ENCODE measurements at places on chromosomes 1 and 21.

GRCh38 chr21:44838039-44838895 lies 20.4 kb upstream of the SUMO3 start:
- DNase-seq: no peak

DNA sequence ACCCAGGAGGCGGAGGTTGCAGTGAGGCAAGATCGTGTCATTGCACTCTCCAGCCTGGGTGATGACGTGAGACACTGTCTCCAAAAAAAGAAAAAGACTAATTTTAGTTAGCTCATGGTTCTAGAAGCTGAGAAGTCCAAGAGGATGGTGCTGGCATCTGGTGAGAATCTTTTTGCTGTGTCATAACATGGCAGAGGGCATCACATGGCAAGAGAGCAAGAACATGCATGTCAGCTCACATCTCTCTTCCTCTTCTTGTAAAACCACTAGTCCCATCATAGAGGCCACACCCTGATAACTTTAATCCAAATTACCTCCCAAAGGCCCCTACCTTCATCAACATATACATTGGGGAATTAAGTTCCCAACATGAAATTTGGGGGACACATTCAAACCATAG lies 13.8 kb upstream of the CNN3 start:
- no peak for DNase-seq

GRCh38 chr21:31218830-31219608 lies 125.0 kb downstream of the TIAM1 start:
- no peak for DNase-seq

GRCh38 chr1:231878737-231879136 lies 252.1 kb downstream of the DISC1 start:
- DNase-seq: no peak

DNA sequence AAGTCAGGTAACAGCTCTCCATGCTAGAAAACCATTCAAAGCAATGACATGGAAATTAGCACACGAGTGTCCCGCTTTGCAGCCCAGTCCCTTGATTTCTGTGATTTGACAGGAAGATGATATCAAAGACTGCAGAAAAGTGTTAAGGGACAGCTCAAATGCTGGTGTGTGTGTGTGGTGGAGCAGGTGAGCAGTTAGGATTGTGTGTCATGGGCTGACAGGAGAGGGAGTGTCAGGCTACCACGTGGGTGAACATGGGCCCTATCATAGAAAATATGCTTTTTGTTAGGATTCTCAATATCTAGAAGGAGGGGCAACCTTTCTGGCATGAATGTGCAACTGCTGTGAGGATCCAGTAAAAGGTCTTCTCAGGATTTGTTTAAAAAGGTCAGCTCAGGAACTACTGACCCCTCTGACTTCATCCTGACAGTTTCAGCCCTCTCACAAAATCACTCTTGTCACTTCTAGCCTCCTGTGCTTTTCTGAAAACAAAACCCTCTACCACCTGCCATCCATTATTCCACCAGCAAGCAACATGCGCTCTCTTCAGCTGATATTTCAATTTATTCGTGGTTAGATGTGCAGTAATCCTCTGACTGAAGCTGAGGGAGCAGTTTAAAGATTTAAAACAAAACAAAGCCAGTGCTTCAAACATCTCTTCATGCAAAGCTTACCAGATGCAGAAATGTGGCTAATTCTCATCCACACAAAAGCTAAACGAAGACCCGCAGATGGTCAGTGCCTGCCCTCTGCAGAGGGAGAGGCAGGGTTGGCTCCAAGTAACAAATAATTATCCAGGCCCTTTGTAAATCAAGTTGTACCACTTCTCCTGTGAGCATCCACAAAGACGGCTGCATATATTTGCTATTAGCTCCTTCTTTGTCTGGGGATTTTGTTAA lies 397.9 kb downstream of the PTBP2 start:
- no peak for DNase-seq

DNA sequence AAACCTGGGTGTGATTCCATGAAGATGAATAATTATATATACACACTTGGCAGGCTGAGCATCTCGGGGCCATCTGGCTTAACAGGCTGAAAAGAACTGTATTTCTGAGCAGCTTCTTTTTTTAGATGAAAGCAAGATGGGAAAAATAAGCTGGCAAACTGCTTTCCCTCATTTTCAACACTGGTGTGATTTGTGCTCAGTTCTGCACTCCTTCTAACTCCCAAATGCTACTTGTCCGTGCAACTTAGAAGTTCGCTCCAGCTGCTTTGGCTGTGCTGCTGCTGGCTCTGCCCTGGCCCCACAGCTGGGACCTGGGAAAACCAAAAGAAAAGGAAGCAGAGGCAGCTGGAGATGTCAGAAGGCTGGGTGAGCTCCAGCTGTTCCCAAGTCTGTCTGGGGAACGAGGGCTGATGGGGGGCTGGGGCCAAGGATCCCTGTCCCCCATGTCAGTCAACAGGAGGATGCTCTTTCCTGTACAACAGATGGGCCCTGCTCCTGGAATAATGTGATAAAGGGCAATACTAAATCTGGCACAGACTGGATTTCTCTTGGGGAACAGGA lies 44.9 kb downstream of the PAFAH2 start:
- no peak for DNase-seq

DNA sequence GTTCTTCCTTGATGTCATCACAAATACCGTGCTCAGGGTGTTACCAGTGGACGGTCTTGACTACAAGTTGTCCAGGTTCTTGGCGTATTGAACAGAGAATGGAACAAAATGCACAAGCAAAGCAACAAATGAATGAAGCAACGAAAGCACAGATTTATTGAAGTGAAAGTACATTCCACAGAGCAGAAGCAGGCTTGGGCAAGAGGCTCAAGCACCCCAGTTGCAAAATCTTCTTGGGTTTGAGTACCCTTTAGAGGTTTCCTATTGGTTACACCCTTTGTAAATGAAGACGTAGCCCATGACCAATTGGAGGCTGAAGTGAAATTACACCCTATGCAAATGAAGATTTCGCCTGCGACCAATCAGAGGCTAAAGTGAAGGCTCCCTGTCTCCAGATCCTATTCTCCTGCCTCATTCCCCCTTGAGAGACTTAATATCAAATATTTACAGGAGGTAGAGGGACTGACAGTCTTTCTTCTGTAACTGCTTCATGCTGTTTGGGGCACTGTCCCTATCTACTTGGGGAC lies 38.3 kb downstream of the YY1AP1 start:
- no peak for DNase-seq

DNA sequence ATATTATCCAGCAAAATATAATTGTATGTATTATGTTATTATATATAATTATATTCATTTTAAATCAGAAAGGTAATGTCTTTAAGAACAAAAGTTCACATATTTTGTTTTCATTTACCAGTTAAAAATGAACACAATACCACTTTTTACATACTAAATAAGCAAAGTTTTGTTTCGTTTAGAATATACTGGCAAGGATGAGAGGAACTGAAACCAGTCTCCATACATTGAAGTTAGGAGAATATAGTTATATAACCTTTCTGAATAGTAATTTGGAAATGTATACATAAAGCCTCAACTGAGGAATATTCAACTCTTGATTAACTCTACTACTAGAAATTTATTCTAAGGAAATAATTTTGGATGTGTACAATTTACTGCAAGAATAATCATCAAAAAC lies 110.5 kb downstream of the ZNF644 start:
- no peak for DNase-seq

- DNase-seq: no peak
Measured at GRCh38 chr1:207897188-207897587, 13.7 kb downstream of the CD34 start.

DNA sequence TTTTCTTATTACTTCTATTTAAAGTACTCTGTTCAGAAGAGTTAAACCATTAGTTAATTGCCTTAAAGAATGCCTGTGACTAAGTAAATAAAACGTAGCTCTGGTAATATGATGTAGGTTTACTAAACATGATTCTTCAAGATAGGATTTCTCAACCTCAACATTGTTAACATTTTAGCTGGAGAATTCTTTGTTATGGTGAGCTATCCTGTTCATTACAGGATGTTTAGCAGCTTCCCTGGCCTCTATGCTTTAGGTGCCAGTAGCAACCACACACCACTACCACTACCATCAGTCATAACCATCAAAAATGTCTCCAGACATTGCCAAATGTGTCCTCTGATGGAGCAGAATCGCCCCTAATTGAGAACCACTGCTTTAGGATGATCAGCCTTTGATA lies 10.7 kb downstream of the RPF1 start:
- no peak for DNase-seq

GRCh38 chr1:229383188-229383587 lies 40.3 kb upstream of the CCSAP start:
- no peak for DNase-seq

DNA sequence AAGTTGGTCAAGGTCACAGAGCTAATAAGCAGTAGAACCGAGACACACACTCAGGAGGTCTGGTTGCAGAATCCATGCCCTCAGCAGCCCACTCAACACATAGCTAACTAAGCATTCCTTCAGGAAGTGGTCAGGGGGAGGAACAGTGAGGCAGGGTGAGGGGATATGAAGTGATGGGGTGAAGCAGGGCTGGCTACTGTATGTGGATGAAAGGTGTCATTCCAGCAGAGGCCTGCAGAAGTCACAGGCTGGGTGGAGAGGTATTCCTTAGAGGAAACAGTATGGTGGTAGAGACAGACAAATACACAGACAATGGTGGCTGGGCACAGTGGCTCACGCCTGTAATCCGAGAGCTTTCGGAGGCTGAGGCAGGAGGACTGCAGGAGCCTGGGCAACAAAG lies 14.1 kb downstream of the TMCO4 start:
- no peak for DNase-seq

- no peak for DNase-seq
Measured at GRCh38 chr21:18269856-18270255, 25.2 kb downstream of the CHODL start.

GRCh38 chr21:42644223-42645208 lies 8.9 kb upstream of the PDE9A start:
- DNase-seq: no peak

- no peak for DNase-seq
Measured at GRCh38 chr21:43894206-43894577, 29.2 kb downstream of the AGPAT3 start.

DNA sequence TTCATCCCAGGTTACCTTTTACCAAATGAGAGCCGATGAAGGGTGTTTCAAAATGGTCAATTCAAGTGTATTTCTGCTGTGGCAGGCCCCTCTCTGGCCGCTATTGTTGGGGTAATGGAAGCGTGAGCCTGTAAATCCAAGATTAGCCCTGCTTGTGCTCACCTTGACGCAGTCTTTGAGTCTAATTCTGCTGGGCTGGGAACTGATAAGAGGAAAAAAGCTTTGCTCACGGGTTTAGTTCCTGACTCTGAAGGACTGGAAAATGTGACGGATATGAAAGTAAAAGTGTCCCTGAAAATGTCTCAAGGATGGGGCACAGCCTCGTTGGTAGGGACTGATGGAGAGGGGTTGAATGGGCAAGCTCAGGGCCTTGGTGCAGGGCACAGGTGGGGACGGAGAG lies 125.9 kb upstream of the GALNT2 start:
- no peak for DNase-seq

GRCh38 chr1:153536671-153537375 lies 1.0 kb upstream of the S100A6 start:
- DNase-seq: no peak

DNA sequence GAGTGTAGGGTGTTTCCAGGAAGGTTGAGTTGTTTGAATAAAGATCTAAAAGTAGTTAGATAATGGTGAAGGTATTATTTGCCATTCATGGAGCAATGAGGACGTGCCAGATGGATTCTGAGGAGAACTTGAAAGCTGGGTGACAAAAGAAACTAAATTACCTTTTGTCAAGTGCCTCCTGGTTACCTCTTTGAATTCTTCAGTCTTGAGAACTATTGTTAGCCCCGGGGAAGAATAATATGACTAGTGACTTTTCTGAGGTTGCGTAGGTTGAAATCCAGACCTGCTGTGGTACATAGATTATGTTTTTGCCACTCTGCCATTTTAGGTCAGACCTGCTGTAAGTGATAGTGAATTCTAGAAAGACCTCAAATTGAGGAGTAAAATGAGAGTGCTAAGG lies 11.5 kb downstream of the LAMC1 start:
- DNase-seq: no peak

DNA sequence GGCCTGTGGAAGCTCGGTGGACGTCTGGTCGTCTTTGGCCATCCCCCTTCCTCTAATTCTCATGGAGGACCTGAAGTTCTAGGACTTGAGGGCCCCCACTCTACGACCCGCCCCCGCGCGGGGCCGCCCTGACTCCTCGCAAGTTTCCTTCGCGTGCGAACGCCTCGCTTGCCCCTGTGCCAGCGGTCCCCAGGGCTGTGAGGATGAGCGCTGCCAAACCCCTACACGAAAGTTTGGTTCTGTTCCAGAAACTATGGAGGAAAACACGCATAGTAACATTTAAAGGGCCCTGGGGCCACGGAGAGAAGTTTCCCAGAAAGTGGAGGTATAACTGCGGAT lies 304 bp upstream of the GNG12 start:
- no peak for DNase-seq

GRCh38 chr1:205450448-205450847 lies 5.4 kb downstream of the BLACAT1 start:
- no peak for DNase-seq

DNA sequence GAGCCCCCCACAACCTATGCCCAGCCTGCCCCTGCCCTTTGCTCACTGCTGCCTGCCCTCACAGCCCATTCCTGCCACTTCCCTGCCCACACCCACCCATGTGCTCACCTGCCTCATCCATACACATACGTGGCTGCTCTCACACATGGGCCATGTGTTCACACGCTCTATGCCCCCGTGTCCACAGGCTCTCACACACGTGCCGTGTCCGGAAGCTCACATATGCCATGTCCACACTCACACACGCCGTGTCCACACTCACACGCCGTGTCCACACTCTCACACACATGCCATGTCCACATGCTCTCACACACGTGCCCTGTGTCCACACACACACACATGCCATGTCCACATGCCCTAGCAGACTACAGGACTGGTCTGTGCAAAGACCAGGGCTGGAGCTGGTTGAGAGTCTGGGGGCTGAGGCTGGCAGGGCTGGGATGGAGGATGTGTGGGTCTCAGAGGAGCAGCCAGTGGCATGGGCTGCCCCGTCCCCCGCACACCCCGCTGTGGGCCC lies 583 bp upstream of the RNF223 start:
- no peak for DNase-seq

- DNase-seq: no peak
Measured at GRCh38 chr1:93031711-93032110, 47.4 kb upstream of the MTF2 start.

Measured in GM12891 (cell line).